ENCODE measurements at places on chromosomes 1 and 21. TPM values are rescaled to one million over a fixed set of nuclear protein-coding genes. Genes with fewer than 3 reads are reported as not detected.

DNA sequence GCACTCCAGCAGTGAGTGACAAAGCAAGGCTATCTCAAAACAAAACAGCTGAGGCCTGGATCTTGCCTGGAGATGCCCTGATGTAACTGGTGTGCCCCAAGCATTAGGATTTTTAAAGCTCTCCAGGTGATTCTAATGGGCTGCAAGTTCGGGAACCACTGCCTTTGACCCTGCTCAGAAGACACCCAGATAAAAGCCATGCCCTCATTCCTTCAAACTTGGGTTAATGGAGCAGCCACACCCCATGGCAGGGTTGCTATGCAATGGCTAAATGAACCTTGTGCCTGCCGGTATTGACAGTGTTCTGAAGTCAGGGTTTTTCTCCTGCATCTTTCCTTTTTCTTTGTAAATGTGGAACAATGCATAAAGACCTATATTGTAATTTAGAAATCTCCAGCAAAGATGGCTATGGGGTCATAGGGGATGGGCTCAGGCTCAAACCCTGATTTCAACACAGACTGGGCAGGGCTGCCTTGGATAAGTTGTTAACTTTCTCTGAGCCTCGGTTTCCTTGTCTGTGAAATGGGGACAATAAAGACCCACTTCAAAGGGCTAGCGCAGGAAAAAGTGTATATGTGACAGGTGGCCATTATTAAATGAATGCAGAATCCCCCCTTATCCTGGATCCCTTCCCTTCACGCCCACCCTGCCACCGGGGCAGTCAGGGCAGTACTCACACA is 453 bp downstream of the TFF3 start:
- DNase-seq: peak; percentile 21

- DNase-seq: no peak
Measured at GRCh38 chr1:48955774-48956173, 179.1 kb upstream of the BEND5 start.

The PLEKHA6 gene
- total RNA-seq: 0.26 TPM

DNA sequence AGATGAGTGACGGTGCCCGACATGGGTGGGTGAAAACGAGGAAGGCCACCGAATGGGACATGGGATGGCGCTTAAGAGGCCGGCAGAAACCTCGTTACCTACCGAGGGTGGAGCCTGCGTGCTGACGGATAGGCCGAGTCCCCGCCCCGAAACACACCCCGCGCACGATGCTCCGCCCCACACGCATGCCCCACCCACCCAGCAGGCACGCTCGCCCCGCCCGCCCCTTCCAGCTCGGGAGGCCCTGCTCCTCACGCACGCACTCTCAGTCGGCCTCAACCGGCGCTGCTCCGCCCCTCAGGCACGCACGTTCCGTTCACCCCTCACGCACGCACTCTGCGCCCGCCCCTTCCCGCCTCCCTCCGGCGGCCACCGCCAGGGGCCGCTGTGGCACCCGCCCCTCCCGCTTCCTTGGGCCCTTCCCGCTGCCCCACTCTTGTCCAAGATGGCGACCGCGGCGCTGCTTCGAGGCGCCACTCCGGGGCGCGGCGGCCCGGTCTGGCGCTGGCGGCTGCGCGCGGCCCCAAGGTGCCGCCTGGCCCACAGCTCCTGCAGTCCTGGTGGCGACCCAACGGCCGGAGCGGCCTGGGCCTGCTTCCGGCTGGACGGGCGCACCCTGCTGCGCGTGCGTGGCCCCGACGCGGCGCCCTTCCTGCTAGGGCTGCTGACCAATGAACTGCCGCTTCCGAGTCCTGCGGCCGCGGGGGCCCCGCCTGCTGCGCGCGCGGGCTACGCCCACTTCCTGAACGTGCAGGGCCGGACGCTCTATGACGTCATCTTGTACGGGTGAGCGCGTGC is at the start of gene IBA57:
Gene IBA57, plus strand, starts transcription at position 433 of the 798 bp plus-strand sequence. Its CDS starts 13 bp downstream, at position 446.
- DNase-seq: peak; percentile 100

- peak; percentile 57 for DNase-seq
Measured at GRCh38 chr1:30313176-30313575, 410.2 kb downstream of the MATN1 start.

The GPR52 gene
- total RNA-seq: 0.54 TPM

GRCh38 chr1:4317207-4317606 is 337.2 kb upstream of the AJAP1 start:
- DNase-seq: no peak

- DNase-seq: no peak
Measured at GRCh38 chr1:158374860-158375259, 21.2 kb downstream of the CD1E start.

GRCh38 chr21:15005391-15005790 is 59.4 kb downstream of the NRIP1 start:
- DNase-seq: no peak

The ADORA1 gene
- 0.26 TPM for total RNA-seq

The C1orf53 gene
- total RNA-seq: 2.1 TPM

DNA sequence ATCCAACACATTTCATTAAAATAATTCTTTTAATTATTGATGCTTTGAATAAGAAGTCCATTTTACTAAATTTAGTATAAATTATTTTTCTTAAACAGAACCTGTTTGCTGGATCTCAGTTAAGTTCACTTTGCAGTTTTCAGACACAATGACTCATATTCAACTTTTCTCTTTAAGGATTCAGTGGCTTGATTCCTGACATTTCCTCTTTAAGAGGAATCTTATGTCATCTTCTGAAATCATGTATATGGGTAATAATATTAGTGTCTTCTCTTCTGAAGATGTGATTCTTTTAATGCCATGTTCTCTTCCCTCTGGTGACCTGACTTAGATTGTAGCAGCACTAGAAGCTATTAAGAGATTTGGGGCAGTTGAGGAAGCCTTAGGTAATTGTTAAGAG is 12.6 kb downstream of the CREG1 start:
- no peak for DNase-seq

DNA sequence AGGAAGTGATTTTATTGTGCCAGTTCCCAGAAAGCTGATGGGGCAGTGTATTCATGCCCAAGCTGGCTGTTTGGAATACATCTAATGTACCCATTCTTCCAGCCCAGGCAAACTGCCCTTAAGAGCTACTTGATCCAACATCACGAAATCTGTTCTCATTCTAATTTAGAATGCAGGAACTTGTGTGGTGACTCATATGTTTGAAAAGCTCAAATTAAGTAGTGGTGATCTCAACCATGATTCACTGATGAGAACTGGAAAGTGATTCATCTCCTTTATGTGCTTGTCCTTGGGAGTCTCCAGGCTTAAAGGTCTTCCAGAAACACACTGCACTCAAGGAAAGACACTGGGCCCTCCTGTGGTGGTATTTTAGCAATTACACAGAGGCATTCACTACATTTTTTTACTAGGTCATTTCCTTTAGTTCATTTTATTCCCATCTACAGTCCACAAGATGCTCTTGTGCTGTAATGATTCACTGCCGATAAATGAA is 65.4 kb downstream of the RPE65 start:
- DNase-seq: no peak

The ZSWIM5 gene
- total RNA-seq: 0.73 TPM

GRCh38 chr1:172533513-172534151 is 682 bp downstream of the SUCO start:
- no peak for DNase-seq

GRCh38 chr1:167128261-167129227 is 34.7 kb downstream of the STYXL2 start:
- no peak for DNase-seq

The CFAP74 gene
- total RNA-seq: not detected

DNA sequence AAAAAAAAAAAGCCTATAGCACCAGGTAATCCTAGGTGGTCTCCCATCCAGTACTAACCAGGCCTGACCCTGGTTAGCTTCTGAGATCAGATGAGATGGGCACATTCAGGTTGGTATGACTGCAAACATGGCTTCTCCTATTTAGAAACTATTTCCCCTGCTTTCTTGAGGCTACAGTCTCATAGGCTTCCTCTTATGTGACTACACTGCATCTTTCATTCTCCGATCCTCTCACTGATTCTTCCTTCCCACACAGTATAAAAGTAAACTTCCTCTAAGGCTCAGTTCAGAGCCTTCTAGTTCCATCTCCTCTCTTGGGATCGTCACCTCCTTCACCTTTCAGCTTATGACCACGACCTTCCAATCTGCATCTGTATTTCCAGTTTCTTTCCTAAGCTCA is 30.4 kb upstream of the RNF2 start:
- DNase-seq: no peak

The S100A6 gene
- total RNA-seq: 0.99 TPM

The RGS8 gene
- total RNA-seq: not detected

GRCh38 chr1:64038965-64039364 is 164.5 kb upstream of the UBE2U start:
- DNase-seq: no peak

DNA sequence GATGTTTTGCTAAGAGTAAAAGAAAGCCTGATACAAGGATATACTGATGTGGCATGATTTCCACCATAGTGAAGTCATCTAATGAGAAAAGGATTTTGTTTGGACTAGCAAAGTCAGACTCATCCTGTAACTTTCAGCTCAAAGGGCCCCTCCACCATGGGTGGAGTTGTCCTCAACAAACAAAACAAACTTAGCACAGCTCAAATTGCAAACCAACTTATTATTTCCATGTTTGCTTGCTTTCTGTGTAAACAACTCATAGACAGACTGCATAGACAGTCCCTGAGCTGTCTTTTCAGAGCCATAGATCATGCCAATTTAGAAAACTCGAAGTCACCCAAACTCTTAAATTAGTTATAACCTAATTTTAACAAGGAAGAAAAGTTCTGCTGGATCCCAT is 69.4 kb upstream of the VAV3 start:
- DNase-seq: no peak

DNA sequence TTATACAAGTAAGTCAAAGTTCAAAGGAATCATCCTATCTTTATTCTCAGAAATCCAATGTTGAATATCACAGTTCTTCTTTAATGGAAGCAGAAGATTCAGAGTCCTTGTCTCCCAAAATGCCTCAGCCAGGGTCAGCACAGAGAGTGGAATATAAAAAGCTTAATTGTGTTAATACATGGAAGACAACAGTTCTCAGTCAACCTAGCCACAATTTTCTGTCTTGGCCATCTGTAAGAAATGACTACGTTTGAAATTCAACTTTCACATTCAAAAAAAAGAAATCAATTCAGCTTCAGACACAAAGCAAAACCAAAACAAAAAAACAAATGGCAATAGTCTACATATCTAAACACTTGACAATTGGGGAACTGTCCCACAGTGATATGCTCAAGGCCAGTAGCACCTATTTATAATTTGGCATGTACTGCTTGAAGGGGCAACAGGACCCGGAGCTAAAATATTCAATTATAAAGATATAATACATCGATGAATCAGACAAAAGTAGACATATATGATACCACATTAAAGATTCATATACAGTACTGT is 27.3 kb upstream of the GLIS1 start:
- DNase-seq: no peak

DNA sequence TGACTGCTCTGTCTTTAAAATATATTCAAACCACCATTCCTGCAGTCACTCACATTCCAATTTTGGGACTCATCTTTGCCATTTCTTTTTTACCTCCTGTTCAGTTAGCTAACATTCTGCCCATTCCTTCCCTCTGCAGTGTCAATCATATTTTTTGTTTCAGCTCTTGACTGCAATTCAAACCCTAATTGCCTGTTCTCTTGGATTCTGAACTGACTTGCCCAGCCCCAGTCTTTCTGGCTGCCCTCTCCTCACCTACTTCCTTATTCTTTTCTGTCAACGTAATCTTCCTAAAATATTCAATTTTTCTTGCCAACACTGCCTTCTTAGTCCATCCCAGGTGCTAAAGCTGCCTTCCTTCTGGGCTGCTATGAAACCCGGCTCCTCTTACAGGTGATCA is 6.1 kb downstream of the PRDM2 start:
- DNase-seq: no peak

- DNase-seq: no peak
Measured at GRCh38 chr1:50193002-50193401, 84.3 kb downstream of the ELAVL4 start.

DNA sequence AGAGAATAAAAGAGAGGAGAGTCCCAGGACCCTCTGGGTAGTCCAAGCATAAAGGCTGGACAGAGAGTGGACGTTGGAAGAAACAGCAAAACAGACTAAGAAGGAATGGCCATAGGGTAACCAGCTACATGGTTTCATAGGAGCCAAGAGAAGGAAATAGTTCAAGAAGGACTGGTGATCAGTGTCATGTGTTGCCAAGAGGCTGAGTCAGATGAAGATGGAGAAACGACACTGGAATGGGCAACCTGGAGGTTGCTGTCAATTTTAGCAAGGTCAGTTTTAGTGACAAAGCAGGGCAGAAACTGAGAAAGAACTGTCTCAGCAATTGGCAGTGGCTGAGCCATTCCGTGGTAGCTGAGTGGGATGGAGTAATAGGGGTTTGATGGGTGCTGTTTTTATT is 41.4 kb downstream of the HMGB4 start:
- no peak for DNase-seq

GRCh38 chr1:110150330-110151174 is at the start of gene SLC6A17:
TSS of gene SLC6A17 (plus strand) at chr1:110150494. CDS start at chr1:110166930, 16,436 bp downstream.
- DNase-seq: no peak

The PTPRC gene
- not detected for total RNA-seq

The OR6N1 gene
- not detected for total RNA-seq

DNA sequence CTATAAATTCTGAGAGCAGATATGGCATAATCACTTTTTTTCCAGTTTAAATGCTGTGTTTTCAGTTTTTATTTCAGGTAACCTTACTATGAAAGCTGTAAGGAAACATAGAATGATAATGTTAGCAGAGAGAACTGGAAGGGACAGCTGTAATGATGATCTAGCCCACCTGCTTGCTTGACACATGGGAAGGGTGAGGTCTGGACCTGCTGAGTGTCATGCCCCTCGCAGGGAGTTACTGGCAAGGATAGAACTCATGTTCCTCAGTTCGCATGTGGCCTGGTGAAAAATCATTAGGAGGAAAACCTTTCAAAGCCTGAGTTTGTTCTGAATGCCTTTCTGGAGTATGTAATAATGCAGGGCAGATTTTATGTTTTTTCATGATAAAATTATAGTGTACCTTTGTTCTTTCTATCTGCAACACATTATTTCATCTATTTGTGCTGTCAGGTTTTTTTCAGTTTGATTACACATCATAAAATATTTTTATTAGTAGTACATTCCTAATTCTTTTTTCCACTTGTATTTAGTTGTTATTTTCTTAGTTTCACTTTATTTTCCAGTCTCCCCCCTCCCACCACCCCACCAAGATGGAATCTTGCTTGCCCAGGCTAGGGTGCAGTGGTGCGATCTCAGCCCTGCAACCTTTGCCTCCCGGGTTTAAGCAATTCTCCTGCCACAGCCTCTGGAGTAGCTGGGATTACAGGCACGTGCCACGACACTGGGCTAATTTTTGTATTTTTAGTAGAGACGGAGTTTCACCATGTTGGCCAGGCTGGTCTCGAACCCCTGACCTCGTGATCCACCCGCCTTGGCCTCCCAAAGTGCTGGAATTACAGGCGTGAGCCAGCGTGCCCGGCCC is 8.0 kb downstream of the DDI2 start:
- DNase-seq: no peak

- no peak for DNase-seq
Measured at GRCh38 chr1:80933346-80933745, 867.4 kb upstream of the ADGRL2 start.

The CACHD1 gene
- 5.5 TPM for total RNA-seq

The RUNX3 gene
- not detected for total RNA-seq

Measured in osteocyte (in vitro differentiated cells).